ENCODE measurements at places on chromosomes 3 and 15.
A peak's percentile ranks its signal among the peaks of the same experiment; 100 is the strongest.

DNA sequence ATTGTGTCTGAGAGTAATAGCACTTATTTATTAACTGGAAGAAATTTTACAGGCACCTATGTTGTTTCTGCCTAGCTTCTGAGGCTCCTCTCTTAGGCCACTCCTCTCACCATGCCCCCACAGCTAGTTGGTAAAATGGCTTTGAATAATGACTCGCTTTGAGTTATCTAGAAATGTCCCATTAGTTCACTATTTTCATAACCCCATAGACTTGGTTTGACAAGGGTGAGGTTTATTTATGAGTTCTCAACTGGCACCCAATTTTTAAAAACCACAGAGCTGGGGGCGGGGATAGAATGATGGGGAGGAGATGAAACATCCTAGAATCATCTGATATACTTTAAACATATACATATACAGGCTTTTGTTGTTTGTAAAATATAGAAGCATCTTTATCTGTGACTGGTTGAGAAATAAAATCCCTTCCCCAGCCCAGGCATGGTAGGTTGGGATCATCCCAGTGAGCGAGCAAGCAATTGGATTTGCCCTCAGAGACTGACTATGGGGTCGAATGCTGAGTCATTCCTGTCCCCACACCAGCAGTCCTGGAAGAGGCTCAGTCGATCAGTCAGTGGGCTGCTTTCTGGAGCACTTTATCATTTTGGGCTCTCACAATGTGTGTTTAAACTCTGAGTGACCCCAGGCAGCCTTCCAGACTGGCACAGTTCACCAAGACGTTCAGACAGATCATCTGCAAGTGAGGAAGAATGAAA lies 60.2 kb upstream of the TSEN2 start:
- DNase-seq = no peak

- no peak for DNase-seq
These were observed 263.2 kb downstream of the NR2F2 start for GRCh38 chr15:96593735-96594134.

DNA sequence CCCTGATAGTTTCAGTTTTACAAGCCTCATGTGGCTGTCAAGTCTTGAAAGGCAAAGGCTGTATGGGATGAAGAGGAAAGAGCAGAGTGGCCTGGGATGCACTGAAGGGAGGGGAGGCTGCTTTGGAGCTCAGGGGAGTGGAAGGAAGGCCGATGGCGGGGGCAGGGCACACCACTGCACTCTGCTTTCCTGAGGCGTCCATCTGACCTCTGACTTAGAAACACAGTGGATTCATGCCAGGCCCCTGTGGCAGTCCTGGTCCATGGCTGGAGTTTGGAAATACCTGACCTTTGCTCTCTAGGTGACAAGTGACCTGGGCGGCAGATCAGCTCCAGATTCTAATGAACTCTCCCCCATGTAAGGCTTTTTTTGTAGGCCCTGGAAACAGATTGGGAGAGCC lies 19.0 kb downstream of the FAH start:
- DNase-seq = no peak

GRCh38 chr15:40379853-40380252 lies 2.7 kb upstream of the KNSTRN start:
- DNase-seq = peak; percentile 36

DNA sequence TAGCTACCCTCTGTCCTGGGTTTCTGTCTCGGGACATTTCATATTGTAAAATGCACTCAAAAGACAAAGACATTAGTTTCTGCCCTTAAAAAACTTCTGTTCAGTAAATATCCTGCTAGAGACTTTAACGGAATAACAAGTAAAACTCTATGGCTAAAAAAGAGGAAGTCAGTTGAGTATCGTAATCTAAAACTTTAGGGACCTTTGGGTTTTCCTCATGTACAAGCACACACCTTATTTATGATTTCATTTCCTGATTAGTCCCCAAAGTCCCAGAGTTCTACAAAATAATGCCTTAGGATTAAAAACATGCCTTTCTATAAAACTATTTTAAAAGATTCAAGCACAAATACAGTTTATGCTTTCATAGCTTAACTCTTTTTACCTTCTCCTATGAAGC lies 585.9 kb downstream of the UNC13C start:
- no peak for DNase-seq

GRCh38 chr3:170027233-170028102 lies 10.3 kb upstream of the GPR160 start:
- no peak for DNase-seq

- DNase-seq = no peak
These were observed 386.3 kb downstream of the EPHB1 start for GRCh38 chr3:135181408-135181807.

DNA sequence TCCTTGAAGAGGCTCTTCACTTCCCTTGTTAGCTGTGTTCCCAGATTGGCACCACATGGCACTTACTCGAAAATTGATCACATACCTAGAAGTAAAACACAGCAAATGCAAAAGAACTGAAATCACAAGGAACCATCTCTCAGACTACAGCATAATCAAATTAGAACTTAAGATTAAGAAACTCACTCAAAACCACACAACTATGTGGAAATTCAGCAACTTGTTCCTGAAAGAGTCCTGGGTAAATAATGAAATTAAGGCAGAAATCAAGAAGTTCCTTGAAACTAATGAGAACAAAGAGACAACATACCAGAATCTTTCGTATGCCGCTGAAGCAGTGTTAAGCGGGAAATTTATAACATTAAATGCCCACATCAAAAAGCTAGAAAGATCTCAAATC lies 566.3 kb upstream of the TGFBR2 start:
- DNase-seq = no peak

DNA sequence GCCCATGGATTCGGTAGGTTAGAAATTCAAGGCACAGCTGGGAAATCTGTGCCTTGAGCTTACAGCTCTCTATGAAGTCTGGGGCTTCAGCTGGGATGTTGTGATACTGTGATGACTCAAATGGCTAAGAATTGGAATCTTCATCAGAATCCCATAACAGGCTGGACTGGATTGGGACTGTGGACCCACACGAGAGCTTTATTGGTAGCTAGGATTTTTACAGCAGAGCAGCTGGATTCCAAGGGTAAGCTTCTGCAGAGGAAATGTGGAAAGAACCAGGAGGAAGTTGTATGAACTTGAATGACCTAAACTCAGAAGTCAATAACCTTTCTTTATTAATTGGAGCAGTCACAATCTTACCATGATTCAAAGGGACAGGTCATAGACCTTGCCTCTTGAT lies 1187.1 kb downstream of the ROBO1 start:
- DNase-seq = no peak

DNA sequence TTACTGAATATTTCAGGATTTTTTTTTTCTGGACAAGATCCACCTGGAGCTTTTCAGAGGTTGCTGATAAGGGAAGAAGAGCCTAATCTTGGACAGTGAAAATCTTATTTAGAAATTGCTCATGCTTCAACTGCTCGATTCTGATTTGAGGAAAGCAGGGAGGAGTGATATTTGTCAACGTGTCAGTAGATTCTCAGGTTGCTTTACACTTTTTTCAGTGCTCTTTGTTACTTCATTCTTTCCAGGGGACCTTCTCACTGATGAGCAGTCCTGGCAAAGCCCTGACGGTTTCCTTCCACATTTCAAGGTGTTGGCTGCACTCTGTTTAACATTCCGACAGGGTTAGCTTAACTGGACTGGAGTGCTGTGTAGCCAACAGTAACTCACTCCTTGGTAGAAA lies 24.1 kb upstream of the RARB start:
- no peak for DNase-seq

DNA sequence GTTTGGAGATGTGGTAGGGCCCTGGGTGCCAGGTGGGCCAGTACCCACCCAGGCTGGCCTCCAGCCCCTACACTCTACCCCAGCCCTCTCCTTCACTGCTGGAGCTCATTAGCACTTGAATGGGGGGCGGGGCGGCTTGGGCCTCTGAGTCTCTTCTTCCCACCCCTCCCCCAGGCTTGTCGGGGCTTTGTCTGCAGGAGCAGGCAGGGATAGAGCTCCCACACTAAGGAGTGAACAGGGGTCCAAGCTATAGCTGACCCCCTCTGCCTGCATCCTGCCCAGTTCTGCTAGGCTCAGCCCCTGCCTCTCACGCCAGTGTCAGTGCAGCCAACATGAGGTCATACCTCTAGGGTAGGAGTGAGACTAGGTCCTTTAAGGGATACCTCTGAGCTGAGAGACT lies 5.2 kb downstream of the GNAI2 start:
- no peak for DNase-seq

GRCh38 chr15:35206060-35206675 lies 121.1 kb upstream of the NANOGP8 start:
- DNase-seq = no peak

Measured in 8988T (cell line).